Melanocyte of skin (primary cell): ENCODE measurements at places on chromosomes 6 and 20. TPM values are rescaled to one million over a fixed set of nuclear protein-coding genes. Genes with fewer than 3 reads are reported as not detected.

Gene ARMC12
- 0.15 and 0.33 TPM in 2 replicates for total RNA-seq

Gene HECA
- 11.4 and 17.8 TPM in 2 replicates for total RNA-seq

Gene METTL24
- not detected in 2 replicates for total RNA-seq

Gene MYBL2
- total RNA-seq, result 8.3 and 8.4 TPM in 2 replicates

Gene ZSCAN16
- total RNA-seq, result 1.8 and 2.4 TPM in 2 replicates

Gene HDGFL1
- total RNA-seq, result not detected in 2 replicates

Gene ZC2HC1B
- not detected in 2 replicates for total RNA-seq

Gene PRSS35
- total RNA-seq, result not detected in 2 replicates

Gene LPIN3
- total RNA-seq, result 11.4 and 13.4 TPM in 2 replicates

Gene GNRH2
- 0.73 and 1.0 TPM in 2 replicates for total RNA-seq

Gene EFCAB8
- 1.1 TPM in 1 of 2 replicates, not detected in the other for total RNA-seq

Gene NT5E
- 68.0 and 83.9 TPM in 2 replicates for total RNA-seq
